ENCODE measurements at places on chromosomes 2 and 18. TPM values are rescaled to one million over a fixed set of nuclear protein-coding genes. Genes with fewer than 3 reads are reported as not detected.

GRCh38 chr2:181458871-181459270 lies 1.7 kb downstream of the ITGA4 start:
- no peak for DNase-seq

DNA sequence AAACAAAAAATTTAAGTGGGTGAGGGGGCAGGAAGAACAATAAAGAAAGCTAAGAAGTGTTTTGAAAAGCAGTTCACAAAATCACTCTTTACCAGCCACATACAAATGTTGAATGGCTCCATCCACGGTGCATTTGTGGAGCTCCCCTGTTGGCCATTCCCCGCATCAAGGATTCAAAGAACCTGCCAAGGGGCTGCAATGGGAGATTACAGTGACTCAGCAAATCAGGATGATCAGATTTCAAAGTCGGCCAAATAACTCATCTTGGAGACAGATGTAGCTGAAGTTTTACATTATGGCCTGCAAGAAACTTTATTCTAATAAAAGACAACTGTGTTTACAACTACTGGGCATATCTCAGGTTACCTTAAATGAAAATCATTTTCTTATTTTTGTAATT lies 26.9 kb downstream of the COL4A3 start:
- DNase-seq = no peak

GRCh38 chr2:104504331-104505073 lies 349.4 kb upstream of the POU3F3 start:
- no peak for DNase-seq

GRCh38 chr2:10048501-10049171 lies 5.3 kb downstream of the KLF11 start:
- no peak for DNase-seq

- DNase-seq = no peak
Observed at GRCh38 chr2:29006092-29006979, 25.2 kb downstream of the TOGARAM2 start.

DNA sequence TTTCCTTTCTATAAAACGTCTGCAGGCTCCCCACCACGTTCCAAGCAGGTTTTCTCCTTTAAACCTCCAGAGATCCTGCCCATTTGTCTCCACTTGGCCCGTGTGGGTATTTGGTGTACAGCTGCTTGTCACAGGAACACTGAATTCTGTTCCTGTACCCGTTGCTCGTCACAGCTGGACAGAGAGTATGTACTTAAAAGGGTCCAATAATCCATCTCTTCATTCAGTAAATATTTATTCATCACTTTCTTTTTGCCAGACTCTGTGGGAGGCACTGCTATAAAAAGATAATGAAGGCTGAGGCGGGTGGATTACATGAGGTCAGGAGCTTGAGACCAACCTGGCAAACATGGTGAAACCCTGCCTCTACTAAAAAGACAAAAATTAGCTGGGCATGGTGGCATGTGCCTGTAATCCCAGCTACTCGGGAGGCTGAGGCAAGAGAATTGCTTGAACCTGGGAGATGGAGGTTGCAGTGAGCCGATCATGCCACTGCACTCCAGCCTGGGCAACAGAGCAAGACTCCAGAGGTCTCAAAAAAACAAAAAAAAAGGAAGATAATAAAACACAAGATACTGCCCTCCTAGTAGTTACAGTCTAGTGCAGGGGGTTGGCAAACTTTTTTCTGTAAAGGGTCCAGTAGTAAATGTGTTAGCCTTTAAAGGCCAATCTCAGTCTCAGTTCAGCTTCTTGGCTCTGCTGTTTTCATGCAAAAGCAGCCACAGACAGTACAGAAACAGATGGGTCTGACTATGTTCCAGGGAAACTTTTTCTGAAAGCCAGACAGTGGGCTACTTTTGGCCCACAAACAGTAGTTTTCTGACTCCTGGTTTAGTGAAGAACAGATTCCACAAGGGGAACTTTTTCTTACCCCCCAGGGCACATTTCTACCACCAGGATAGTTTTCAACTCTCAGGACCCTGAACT lies 309.9 kb upstream of the RAB12 start:
- no peak for DNase-seq

The SLC40A1 gene
- 1.5 TPM for total RNA-seq

DNA sequence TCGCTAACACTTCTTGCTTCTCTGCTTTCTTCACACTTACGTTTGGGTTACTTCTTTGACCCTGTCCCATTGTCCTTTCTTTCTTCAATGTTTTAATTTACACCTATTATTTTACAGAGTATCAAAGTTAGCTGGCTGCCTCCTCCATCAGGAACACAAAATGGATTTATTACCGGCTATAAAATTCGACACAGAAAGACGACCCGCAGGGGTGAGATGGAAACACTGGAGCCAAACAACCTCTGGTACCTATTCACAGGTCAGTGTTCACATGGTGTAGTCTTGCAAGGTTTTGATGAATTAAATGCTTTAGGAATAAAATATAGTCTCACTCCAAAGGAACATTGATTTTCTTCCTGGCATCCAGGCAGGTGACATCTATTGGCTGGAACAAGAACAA lies 919.0 kb downstream of the MBD2 start:
- no peak for DNase-seq

DNA sequence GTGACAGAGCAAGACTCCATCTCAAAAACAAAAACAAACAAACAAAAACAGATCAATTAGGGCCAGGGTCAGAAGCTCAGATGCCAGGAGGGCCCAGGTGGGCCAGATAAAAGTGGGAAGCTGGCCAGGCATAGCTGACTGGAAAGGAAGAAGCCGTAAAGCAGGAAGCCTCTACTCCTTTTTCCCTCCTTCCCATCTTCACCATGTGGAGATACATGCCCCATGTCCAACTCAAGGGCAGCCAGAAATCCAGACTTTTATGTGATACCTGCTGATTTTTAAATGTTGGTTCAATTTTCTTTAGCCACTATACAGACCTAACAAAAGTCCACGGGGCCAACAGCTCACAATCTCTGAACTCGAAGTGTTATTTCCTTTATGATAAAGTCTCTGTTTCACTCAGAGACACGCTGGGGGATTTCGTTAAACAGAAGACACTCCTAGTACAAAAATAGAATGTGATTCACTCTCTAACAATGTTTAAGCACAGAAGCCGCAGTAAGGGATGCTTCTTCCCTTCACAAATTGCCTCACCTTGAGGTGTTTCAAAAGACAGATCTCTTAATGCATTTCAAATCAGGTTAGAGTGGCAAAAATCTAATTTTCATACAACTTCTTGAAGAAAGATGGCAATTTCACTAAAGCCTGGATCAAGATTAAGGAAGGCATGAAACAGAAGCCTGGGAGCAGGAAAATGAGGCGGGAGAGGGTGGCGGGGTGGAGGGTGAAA lies 14.0 kb downstream of the TMEM247 start:
- DNase-seq = peak; percentile 14

- DNase-seq = no peak
Observed at GRCh38 chr2:37827911-37828511, 97.1 kb upstream of the RMDN2 start.

DNA sequence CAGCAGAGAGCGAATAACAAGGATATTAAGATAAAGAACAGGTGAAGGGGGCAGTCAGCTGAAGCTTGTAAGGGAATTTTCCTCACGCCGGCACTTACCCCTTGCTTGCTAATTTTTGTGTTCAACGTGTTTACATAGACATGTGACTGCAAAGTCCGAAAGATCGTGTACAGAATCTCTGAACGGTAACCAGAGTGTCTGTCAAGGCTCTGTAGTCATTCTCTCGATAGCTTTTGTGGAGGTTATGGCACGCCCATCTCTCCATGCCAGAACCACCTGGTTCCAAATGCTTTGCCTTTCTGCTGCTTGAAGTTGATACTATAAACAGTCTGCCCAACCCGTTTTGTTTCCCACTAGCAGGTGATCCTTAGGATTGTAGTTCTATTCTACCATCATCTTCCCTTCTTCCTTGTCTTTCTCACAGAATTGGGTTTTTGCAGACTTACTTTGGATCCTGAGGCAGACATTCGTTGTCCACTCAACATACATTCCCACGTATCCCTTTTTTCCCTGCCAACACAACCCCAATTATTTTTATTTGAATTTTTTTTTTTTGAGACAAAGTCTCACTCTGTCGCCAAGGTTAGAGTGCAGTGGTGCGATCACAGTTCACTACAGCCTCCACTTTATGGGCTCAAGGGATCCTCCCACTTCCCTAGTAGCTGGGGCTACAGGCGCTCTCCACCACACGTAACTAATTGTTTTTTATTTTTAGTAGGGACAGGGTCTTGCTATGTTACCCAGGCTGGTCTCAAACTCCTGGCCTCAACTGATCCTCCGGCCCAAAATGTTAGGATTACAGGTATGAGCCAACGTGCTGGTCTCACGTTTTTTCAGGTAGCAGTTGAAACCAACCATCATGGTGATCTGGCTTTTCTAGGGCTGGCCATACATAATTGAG lies 1.3 kb upstream of the USP34 start:
- DNase-seq = peak; percentile 34

The ZNF513 gene
- 6.8 TPM for total RNA-seq
